ENCODE measurements at places on chromosomes 1 and 21.
A peak's percentile ranks its signal among the peaks of the same experiment; 100 is the strongest.

DNA sequence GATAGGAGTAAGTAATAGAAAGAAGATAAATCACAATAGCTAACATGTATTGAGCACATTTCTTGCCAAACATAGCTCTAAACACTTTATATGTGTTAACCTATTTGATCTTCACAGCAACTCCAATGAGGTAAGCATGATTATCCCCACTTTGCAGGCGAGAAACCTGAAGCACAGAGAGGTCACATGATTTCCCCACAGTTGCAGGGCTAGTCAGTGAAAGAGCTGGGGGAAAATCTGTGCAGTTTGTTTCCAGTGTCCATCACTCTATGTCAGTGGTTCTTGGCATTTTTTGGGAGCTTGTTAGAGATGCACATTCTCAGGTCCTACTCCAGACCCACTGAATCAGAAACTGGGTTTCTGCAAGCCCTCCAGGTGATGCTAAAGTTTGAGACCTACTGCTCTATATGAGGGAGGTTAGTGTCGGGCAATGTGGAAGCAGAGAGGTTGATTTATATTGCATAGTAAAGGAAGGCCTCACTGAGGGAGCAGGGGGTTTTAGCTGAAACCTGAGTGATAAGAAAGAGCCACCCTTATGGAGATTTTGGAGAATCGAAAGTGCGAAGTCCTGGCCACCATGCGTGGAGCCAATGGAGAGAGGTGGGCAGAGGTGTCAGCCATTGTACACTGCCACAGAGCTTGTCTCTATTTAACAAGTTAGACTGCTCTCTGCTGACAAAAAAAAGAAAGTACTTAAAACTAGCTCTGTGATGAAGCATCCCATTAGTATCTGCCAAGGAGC lies 20.9 kb downstream of the MCOLN3 start:
- H3K27ac ChIP-seq = no peak overlapping the region
- no peaks in the 10 kb centered on the region for H3K4me1 ChIP-seq
- peaks cover 11% of the 10 kb centered on the region for H3K36me3 ChIP-seq
- H3K27me3 ChIP-seq = no peaks in the 10 kb centered on the region

DNA sequence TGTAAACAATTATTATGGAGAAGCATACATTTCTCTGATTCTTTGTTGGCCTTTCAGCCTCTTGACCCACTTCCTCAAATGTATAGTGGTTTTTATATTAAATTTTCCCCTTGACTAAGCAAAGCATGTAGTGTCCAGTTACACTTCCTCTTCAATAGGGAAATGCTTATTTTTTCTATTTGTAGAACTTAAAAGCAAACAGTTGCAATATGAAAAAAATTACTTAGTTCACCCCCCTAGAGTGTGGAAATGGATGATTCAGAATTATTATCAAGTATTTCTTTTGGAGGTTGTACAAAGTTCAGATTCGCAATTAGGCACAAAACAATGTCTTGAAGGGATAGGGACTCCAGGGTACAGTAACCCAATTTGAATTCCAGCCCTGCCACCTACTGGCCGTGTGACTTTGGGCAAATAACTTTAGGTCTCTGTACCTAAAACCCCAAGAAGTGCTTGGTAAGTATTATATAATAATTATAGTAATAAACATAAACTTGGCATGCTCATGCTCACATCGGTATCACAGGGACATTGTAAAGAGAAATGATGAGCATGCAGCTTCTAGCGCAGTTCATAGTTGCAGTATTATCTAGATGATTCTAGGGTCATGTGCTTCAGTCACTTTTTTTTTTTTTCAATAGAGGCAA lies 28.6 kb upstream of the IFNGR2 start:
- no peaks in the 10 kb centered on the region for H3K36me3 ChIP-seq
- H3K4me3 ChIP-seq = no peak overlapping the region
- H3K27ac ChIP-seq = peak overlapping the region; percentile 42
- no peaks in the 10 kb centered on the region for H3K27me3 ChIP-seq

DNA sequence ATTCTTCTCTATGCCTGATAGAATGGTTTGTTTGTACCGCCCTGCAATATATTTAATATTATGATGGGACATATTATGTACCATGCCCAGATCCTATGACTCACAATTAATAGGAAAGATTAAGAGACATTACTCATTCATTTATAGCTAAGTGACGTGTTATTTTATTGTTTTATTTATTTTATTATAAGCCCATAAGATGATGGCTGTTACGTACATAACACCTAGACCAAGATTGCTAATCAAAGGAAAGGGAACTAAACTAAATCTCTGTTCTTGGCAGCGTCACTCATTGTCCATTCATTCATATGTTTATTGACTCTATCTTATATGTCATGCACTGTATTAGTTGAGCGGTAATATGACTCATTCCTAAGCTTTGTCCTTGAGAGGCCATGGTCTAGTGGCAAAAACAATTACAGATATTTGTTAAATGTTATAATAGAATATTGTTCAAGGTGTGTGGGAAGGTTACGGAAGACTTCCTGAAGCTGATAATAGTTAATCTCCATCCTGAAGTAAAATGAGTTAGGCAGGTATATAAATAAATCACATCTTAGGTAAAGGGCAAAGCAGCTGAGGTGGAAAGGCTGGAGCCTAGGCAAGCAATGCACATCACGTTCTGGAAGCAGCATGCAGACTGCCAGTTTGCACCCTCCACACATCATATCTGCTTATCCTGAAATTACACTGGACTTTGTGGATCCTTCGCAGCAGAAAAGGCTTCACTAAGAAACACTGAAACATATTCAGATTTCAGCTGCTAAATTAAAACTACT lies 16.6 kb upstream of the CD55 start:
- H3K27me3 ChIP-seq = no peaks in the 10 kb centered on the region
- no peaks in the 10 kb centered on the region for H3K36me3 ChIP-seq
- no peak overlapping the region for H3K4me3 ChIP-seq
- H3K4me1 ChIP-seq = no peaks in the 10 kb centered on the region
- H3K27ac ChIP-seq = no peak overlapping the region

DNA sequence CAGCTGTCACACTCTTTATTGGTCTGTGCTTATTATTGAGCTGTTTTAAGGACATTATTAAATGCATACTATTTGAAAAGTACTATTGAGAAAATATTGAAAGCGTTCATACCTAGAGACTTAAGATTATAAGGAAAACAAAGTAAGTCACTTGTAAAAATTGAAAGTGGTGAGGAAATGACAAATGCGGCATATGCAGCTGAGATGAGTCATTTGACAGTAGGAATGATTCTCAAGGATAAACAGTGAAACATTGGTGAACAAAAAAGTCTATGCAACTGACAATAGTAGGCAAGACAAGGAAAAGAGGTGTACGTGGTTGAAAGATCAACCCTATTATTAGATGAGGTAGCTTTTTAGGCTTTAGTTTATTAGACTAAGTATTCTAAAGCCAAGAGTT lies 82.6 kb upstream of the MAP10 start:
- no peak for DNase-seq
- no peaks in the 10 kb centered on the region for H3K36me3 ChIP-seq
- H3K4me3 ChIP-seq = no peak overlapping the region
- H3K27ac ChIP-seq = no peak overlapping the region
- no peaks in the 10 kb centered on the region for H3K27me3 ChIP-seq

- no peaks in the 10 kb centered on the region for H3K36me3 ChIP-seq
- H3K27me3 ChIP-seq = no peaks in the 10 kb centered on the region
- DNase-seq = no peak
- H3K27ac ChIP-seq = no peak overlapping the region
Measured at GRCh38 chr1:226782845-226783601, 43.9 kb upstream of the ITPKB start.

GRCh38 chr1:116820369-116820768 lies 66.1 kb downstream of the CD2 start:
- H3K4me1 ChIP-seq = peaks cover 13% of the 10 kb centered on the region
- no peak overlapping the region for H3K4me3 ChIP-seq
- H3K36me3 ChIP-seq = no peaks in the 10 kb centered on the region
- no peaks in the 10 kb centered on the region for H3K27me3 ChIP-seq
- H3K27ac ChIP-seq = peak overlapping the region; percentile 75

- peaks cover 17% of the 10 kb centered on the region for H3K4me1 ChIP-seq
- H3K36me3 ChIP-seq = no peaks in the 10 kb centered on the region
- no peaks in the 10 kb centered on the region for H3K27me3 ChIP-seq
- no peak for DNase-seq
- no peak overlapping the region for H3K4me3 ChIP-seq
- H3K27ac ChIP-seq = peak overlapping the region; percentile 13
Measured at GRCh38 chr1:67713057-67713846, 28.3 kb downstream of the GADD45A start.

GRCh38 chr1:118271883-118272282 lies 86.9 kb upstream of the SPAG17 start:
- H3K4me3 ChIP-seq = no peak overlapping the region
- H3K27me3 ChIP-seq = no peaks in the 10 kb centered on the region
- DNase-seq = no peak
- H3K4me1 ChIP-seq = no peaks in the 10 kb centered on the region
- H3K36me3 ChIP-seq = no peaks in the 10 kb centered on the region

- H3K4me3 ChIP-seq = no peak overlapping the region
- H3K27me3 ChIP-seq = no peaks in the 10 kb centered on the region
- no peaks in the 10 kb centered on the region for H3K36me3 ChIP-seq
- peaks cover 7% of the 10 kb centered on the region for H3K4me1 ChIP-seq
Measured at GRCh38 chr1:56473582-56474270, 105.6 kb downstream of the PLPP3 start.

GRCh38 chr1:78370356-78370755 lies 120.4 kb upstream of the PTGFR start:
- no peak overlapping the region for H3K27ac ChIP-seq
- no peak for DNase-seq
- no peak overlapping the region for H3K4me3 ChIP-seq
- H3K27me3 ChIP-seq = no peaks in the 10 kb centered on the region
- no peaks in the 10 kb centered on the region for H3K4me1 ChIP-seq
- H3K36me3 ChIP-seq = no peaks in the 10 kb centered on the region

DNA sequence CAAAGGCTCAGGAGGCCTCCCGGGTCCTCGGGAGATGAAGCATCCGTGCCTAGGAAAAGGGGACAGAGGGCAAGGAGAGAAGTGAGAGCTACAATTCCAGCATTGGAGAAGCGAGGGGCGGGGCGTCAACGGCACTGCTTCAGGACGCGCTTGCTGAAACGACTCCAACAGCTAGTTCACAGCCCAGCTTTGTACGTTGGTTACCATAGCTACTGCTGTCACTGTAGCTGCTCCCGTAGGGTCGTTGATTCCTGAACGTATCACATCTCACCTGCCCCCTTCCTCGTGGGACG lies 63.1 kb downstream of the TOR1AIP2 start:
- DNase-seq = no peak
- H3K27me3 ChIP-seq = no peaks in the 10 kb centered on the region
- H3K4me3 ChIP-seq = peak overlapping the region; percentile 22
- H3K27ac ChIP-seq = no peak overlapping the region
- H3K36me3 ChIP-seq = no peaks in the 10 kb centered on the region
- H3K4me1 ChIP-seq = no peaks in the 10 kb centered on the region
